ENCODE measurements at places on chromosomes 7 and 10.

- DNase-seq, result no peak
These were observed 122.5 kb downstream of the FAM53B start for GRCh38 chr10:124621637-124622036.

GRCh38 chr7:265192-265997, 24.6 kb upstream of the FOXL3 start:
- no peak for DNase-seq

DNA sequence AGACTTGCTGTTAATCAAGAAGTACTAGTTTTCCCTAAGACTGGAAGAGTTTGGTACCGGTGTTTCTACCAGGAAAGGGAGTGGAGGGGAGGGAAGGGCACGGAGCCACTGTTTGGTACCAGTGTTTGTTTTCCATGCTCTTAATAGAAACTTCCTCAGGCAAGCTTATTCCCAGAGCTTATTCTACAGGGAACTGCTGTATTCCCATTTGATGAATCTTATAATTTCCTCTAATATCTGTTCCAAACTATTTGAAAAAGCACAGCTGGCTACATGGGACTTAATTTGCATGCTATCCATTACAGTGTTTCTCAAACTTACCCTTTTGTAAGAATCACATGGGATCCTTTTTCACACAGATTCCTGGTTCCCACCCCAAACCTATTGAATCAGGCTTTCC, 23.7 kb downstream of the SLC26A4 start:
- no peak for DNase-seq

- DNase-seq, result no peak
These were observed 44.7 kb downstream of the IMMP2L start for GRCh38 chr7:111517549-111517951.

DNA sequence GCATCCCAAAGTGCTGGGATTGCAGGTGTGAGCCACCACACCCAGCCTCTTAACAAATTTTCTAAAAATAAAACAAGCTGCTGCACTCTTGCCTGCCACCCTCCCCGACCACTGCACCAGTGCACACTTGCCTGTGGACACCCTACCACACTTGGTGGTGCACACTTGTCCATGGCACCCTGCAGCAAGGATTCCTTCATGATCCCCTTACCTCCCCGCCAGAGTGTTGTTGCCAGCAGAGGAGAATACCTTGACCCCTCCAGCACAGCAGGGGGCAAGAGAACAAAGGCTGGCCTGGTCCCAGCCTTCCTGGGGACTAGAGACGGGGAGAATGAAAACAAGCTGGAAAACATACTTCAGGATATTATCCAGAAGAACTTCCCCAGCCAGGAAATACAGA, 65.9 kb upstream of the KCND2 start:
- DNase-seq, result no peak
